ENCODE measurements at places on chromosomes 16 and 17. TPM values are rescaled to one million over a fixed set of nuclear protein-coding genes. Genes with fewer than 3 reads are reported as not detected.

The MILR1 gene
- 52.5 TPM for total RNA-seq

The CIITA gene
- 0.74 TPM for total RNA-seq

The SYNRG gene
- total RNA-seq = 37.7 TPM

DNA sequence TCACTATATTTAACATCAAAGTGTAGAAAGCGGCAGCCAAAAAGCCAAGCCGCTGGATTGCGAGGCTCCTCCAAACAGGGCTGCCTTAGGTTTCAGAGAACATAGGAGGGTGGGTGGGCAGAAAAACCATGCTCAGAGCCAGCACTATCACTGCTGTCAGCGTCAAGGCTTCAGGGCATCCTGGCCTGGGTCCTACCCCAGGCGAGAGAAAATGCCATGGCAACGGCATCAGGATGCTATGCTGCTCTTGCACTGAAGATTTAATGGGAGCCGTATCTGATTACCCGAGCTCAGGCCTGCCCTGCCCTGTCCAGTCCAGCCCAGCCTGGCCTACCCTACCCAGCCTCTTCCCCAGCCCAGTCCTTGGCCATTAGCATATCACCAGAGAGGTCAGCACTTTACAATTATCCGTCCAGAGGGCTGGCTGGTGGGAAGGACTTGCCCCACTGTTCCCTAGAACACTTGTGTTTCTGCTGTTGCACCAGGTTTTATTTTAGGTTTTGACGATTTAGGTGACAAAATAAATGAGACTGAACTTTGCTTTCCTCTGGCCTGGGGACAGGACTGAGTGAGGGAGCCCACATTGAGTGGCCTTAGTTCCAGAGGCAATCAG, 61.1 kb downstream of the TOM1L2 start:
- DNase-seq = no peak

DNA sequence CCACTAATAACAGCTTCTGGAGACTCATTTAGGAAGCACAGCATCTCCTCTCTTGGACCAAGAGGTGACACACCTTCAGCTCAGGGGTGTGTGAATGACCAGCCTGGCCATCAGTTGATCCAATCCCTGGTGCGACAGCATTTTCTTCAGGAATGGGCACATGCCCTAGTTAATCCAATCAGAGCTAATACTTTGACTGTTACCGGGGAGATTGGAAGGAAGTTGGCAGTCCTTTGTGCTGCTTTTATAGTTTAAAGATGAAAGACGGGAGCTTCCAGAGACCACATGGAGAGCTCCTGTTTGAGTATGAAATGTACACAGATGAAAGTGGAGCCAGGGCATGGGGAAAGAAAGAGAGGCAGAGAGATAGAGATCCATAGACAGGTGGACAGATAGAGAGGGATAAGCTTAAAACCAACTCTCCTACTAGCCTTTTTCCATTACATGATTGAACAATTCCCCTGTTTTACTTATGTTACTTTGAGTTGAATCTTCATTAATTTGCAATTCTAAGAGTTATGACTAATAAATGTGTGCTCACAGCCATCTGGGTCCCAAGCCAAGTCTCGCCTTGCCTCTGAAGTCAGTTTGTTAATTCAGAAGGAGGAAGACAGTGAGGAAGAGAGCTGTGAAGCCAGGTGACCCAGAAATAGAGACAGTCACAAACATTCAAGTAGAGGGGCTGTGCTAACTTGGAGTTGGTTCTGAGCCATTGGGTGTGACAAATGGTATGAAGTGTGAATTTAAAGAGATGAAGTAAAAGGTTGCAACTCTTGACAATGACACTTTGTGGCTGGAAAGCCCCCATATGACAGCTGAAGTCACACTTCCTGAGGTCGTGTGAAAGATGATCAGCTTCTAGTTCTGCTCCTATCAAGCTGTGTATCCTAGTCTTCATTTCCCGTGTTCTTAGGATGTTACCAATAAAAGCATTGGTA, 120.0 kb upstream of the GOT2 start:
- no peak for DNase-seq

DNA sequence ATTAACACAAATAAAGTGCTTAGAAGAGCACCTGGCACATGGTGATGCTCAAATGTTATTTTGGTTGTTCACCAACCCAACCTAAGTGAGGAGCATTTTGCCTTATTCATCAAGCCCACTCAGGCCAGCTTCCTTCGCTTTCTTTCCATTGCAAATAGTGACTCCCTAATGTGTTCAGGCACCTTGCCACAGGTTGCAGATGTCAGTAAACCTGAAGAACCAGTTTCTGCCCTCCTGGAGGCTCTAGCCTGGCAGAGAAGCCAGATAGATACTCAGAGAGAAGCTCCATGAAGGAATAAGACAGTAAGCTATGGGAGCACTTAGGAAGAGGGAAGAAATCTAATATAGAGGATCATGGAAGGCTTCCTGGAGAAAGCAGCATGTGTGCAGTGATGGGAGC, 23.9 kb downstream of the GPR139 start:
- DNase-seq = no peak
